CD4-positive, alpha-beta T cell treated with Interleukin-4 for 1 hour (primary cell): ENCODE measurements at places on chromosomes 1 and 21.

GRCh38 chr1:113248494-113248893 lies 141.8 kb upstream of the MAGI3 start:
- DNase-seq: no peak

DNA sequence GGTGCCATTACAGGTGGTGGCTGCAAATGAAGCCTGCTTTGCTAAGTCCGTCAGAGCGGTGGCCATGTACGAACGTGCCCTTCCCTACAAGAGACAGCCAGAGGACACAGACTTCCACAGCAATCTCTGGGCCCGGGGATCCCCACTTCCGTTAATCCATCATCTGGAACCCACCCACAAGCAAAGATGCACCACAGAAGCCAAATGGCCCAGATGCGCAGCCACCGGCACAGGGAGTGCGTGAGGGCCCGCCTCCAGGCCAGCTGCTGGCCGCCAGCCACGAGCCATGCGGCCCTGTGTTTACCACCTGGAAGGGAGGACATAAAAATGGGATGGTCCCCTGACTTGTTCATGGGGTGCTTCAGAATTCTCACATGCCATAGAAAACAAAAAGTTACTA lies 22.1 kb downstream of the MRAP start:
- no peak for DNase-seq

- DNase-seq: no peak
These were observed 1.3 kb downstream of the EDN2 start for GRCh38 chr1:41483001-41483850.

DNA sequence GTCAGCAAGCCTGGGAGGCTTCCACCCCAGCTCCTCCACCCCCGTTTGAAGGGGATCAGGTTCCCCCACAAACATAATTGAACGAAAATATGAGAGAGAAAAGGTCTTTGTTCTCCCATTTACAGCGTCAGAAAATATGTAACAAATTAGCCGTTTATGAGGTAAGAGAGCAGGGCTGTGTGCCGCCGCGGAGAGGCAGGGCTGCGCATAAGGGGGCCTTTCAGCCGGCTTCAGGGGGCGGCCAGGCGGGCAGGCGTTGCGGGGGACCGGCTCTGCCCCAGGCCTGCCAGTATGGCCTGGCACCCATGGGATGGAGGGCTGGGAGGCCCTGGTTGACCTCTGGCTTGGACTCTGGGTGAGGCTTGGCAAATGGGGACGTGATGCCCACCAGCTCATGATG lies 179.3 kb downstream of the TRABD2B start:
- no peak for DNase-seq

- DNase-seq: no peak
These were observed 98.8 kb downstream of the RASAL2 start for GRCh38 chr1:178192686-178193085.

- DNase-seq: no peak
These were observed 97.6 kb downstream of the PPIAL4G start for GRCh38 chr1:148385371-148386030.
